SW 1271 (cell line): ENCODE measurements at places on chromosomes 7 and 10.

DNA sequence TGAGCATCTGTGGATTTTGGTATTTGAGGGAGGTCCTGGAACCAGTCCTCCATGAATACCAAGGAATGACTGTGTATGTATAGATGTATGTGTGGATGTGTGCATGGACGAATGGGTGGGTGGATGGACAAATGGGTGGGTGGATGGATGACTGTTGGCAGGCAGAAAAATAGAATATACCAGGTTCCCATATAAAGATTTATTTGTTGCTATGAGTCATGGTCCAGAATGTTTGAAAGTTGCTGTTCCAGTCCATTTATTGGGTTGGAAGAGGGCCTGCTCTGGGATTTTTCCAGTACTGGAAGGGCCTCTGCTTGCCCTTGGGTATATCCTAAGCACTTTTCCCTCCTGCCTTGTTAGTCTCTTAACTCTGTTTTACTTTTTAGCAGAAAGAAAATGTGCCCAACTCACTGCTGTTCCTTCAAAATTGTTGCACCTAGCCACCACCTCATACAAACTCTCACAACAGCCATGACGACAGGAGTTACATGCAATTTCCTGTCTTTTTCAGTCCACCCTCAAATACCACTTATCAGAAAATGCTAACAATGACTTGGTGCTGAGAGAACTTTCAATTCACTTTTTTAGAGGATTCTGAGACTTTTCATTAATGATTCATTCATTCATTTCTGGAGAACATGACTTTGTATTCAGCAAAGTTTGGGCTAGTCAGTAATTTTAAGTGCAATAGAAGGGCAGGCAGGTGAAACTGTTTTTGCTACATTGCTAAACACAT lies 108.1 kb downstream of the EEPD1 start:
- DNase-seq: no peak

DNA sequence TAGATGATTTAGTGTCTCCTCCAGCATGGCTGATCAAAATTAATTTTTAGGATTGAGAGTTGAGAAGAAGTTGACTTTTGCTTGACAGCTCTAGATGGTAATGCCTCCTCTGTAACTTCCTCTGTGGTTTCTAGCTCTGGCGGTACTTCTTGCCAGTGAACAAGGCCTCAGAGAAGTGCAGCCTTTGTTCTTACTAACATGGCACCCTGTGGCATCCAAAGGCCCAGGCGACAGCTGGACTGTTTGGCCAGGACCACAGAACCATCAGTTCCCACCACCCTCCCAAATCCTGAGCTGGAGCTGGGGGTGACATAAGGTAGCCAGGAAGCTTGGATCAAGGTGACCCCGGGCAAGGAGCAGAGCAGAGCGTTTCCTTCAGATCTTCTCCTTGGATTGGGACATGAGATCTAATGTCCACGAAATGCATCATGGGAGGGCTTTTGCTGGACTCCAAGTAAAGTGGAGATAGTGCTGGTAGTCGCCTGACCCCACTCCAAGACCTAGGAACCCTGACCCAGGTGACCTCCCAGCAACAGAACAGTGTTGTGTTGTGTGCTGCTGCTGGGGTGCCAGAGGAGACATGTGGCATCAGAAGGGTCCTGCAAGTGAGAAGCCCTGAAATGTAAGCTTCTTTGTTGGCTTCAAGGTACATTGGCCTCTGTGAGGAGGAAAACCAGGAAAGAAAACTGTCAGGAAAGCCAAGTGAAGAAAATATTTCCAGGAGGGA lies 41.8 kb downstream of the APBB1IP start:
- no peak for DNase-seq

- DNase-seq: no peak
Observed at GRCh38 chr7:16399265-16399831, 22.0 kb downstream of the CRPPA start.

- DNase-seq: no peak
Observed at GRCh38 chr10:20814116-20814515, 83.0 kb downstream of the NEBL start.

- DNase-seq: no peak
Observed at GRCh38 chr7:75981453-75982305, 12.7 kb downstream of the TMEM120A start.

- DNase-seq: no peak
Observed at GRCh38 chr7:138833596-138833995, 35.6 kb upstream of the ATP6V0A4 start.

GRCh38 chr10:130233035-130233360 lies 96.8 kb downstream of the GLRX3 start:
- no peak for DNase-seq

DNA sequence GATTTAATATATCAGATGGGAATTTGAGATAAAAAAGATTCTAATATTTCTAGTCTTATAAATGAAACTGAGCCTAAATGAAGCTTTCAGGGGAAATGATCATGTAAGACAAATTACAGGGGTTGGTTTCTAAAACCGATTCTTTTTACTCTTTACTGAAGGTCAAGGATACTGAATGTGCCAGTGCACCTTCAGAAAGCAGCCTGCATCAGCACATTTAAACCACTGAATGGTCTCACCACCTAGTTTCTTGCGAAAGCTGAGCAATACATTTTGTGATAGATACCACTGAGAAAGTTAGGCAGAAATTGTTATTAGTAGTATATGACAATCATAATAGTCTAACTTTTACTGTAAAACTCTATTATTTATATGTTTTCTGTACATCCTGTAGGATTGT lies 180.7 kb downstream of the PCDH15 start:
- DNase-seq: no peak

GRCh38 chr10:7471720-7472367 lies 61.0 kb upstream of the SFMBT2 start:
- DNase-seq: no peak

- DNase-seq: no peak
Observed at GRCh38 chr10:125080296-125080695, 80.1 kb downstream of the CTBP2 start.

DNA sequence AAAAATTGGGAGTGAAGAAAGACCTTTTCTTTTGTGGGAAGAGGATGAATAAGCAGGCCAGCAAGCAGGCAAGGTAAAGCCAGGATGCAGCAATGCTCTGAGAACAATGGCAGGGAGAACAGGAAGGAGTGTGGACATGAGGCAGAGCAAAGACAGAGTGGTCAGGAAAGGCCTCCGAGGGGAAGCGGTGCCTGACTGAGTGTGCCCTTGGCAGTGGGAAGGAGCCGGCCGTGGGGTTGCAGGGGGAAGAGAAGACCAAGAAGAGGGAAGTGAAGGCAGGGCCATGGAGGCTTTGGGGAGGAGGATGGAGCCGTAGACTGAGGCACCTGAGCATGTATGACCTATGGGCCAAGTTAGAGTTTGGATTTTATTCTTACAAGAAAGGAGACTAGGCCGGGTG lies 21.9 kb upstream of the ZNF212 start:
- no peak for DNase-seq

GRCh38 chr7:70696201-70696754 lies 435.7 kb upstream of the GALNT17 start:
- DNase-seq: no peak

- no peak for DNase-seq
Observed at GRCh38 chr7:80053124-80053523, 81.5 kb upstream of the GNAI1 start.

- DNase-seq: peak; percentile 3
Observed at GRCh38 chr7:31633894-31634494, 53.0 kb upstream of the PPP1R17 start.
